ENCODE measurements at places on chromosomes 5 and 9. TPM values are rescaled to one million over a fixed set of nuclear protein-coding genes. Genes with fewer than 3 reads are reported as not detected.

The HTR1A gene
- total RNA-seq, result not detected

The ALDH1A1 gene
- total RNA-seq, result 1,079 TPM

The CCL21 gene
- 0.44 TPM for total RNA-seq

The ARHGEF39 gene
- under 0.01 TPM for total RNA-seq

The LCN9 gene
- not detected for total RNA-seq

The ZBED3 gene
- total RNA-seq, result 1.1 TPM

The GABRB2 gene
- total RNA-seq, result not detected
